ENCODE measurements at places on chromosomes 2 and 18.

- DNase-seq = no peak
Observed at GRCh38 chr18:78781601-78781960, 198.0 kb upstream of the SALL3 start.

DNA sequence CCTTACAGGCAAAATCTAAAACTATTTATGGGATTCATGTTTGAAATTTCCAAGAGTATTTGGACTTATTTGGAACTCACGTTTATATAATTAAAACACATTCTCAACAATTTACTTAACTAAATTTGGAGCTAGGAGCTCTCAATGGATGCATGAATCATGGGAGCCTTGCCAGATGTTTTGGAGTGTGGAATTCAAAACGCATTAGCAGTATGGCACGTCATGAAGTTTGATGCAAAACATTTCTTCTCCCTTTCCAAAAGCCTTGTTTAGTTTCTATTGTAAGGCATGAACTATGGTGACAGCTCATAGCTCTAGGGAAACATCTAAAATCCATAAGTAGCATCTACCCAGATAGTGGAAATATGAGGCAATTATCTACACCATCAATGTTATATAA is 701.6 kb downstream of the SATB2 start:
- no peak for DNase-seq

DNA sequence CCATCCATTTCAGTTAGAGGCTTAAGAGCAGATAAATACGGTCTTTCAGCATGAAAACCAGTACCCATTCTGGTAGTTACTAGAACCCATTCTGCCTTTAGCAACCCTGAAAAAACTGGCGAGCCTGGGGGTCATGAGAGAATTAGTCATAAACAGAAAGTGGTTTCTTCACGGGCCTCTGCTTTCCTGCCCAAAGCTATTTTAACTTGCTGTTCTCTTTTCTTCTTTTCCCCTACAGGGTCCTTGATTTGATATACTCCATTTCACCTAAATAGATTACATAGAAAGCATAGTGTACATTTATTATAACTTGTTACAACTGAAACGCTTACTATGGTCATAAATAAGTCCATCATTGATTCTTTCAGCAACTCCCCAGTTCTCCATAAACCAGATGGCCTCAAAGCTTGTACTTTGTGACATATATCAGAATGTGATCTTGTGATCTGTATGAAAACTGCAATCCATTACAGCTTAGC is 48.3 kb downstream of the WDFY1 start:
- DNase-seq = no peak

- DNase-seq = no peak
Observed at GRCh38 chr18:61766266-61766884, 126.4 kb downstream of the RNF152 start.

DNA sequence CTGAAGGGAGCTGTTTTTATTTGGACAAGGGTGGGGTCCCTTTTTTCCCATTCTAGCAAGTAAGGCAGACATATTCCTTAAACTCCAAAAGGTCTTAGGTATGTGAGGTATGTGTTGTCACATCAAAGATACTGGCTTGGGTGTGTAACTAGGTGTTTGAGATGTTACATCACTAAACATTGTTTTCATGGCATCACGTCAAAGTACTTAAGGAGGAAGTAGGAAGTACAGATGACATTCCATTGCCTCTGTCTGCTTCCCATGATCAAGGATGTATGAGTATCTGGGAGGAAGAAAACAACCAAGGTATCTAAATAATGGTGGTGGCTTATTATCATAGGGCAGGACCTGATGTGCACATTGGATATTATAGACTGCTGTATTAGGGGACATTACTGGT is 39.3 kb downstream of the CD302 start:
- DNase-seq = no peak

- no peak for DNase-seq
Observed at GRCh38 chr2:19203866-19204265, 154.6 kb downstream of the OSR1 start.

- DNase-seq = no peak
Observed at GRCh38 chr2:220127876-220128275, 500.4 kb downstream of the SLC4A3 start.

- DNase-seq = peak; percentile 40
Observed at GRCh38 chr18:5620289-5620688, 76.5 kb upstream of the EPB41L3 start.

- no peak for DNase-seq
Observed at GRCh38 chr2:8608411-8608954, 73.4 kb upstream of the ID2 start.

- no peak for DNase-seq
Observed at GRCh38 chr2:193315428-193316091, 1120.8 kb upstream of the TMEFF2 start.
